ENCODE measurements at places on chromosomes 1 and 21. TPM values are rescaled to one million over a fixed set of nuclear protein-coding genes. Genes with fewer than 3 reads are reported as not detected.

DNA sequence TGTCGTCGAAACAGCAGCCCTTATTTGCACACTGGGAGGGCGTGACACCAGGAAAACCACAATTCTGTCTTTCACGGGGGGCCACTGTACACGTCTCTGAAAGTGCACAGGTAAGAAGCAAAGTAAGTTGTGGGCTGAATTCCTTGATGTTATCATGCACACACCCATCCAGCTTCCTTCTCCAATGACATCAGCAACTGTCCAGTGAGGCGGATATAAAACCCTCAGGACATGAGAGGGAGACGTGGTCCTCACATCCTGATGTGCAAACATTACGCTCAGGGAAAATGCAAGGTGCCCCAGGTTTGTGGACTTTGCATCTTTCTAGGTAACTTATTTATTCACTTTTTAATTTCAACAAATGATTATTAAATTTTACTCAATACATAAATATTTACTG, 3.0 kb downstream of the TFF1 start:
- H3K27ac ChIP-seq = no peak overlapping the region
- peaks cover 5% of the 10 kb centered on the region for H3K4me1 ChIP-seq
- DNase-seq = no peak
- peaks cover 14% of the 10 kb centered on the region for H3K27me3 ChIP-seq
- no peaks in the 10 kb centered on the region for H3K36me3 ChIP-seq
- no peak overlapping the region for H3K4me3 ChIP-seq

DNA sequence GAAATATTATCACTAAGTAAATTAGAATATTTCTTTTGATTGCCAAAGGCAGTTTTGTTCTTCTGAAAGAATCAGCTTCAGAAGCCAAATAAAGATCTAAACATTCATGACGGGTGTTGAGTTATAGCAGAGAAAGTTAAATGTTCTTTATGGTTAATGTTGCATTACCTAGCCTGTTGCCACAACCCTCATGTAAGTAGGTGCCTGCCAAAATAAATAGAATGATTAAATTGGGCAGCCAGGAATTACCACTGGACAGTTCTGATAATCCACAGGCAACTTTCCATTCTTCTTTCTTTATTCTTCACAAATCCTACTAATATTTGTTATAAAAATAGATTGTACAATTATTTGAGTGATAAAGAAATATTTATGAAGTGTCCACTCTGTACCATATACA, 217.9 kb upstream of the NRIP1 start:
- no peak for DNase-seq
- H3K36me3 ChIP-seq = no peaks in the 10 kb centered on the region
- H3K27ac ChIP-seq = no peak overlapping the region
- peaks cover 4% of the 10 kb centered on the region for H3K27me3 ChIP-seq

GRCh38 chr1:24047110-24047477, 64.8 kb downstream of the MYOM3 start:
- no peak for DNase-seq
- no peaks in the 10 kb centered on the region for H3K36me3 ChIP-seq
- peaks cover 5% of the 10 kb centered on the region for H3K27me3 ChIP-seq
- no peaks in the 10 kb centered on the region for H3K4me1 ChIP-seq
- H3K27ac ChIP-seq = no peak overlapping the region
- H3K4me3 ChIP-seq = no peak overlapping the region

DNA sequence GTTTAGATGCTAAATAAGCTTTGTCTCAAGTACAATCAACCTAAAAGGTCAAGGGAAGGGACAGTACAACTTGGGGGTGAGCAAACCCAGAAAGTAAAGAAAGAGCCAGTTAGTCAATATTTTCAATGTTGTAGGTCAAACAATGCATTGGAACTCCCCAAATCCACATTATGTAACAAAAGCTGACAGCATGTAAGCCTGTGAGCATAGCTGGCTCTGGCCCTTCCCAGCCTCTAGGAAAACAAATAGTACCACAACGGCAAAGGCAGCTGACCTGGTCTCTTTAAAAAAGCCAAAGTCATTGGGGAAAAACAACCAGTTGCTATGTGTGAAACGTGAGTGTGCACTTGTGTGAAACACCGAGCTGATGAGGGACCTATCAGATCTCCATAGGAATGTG, 3.4 kb downstream of the CBR1 start:
- peaks cover 23% of the 10 kb centered on the region for H3K4me1 ChIP-seq
- H3K27ac ChIP-seq = no peak overlapping the region
- peaks cover 14% of the 10 kb centered on the region for H3K27me3 ChIP-seq
- peaks cover 7% of the 10 kb centered on the region for H3K36me3 ChIP-seq

DNA sequence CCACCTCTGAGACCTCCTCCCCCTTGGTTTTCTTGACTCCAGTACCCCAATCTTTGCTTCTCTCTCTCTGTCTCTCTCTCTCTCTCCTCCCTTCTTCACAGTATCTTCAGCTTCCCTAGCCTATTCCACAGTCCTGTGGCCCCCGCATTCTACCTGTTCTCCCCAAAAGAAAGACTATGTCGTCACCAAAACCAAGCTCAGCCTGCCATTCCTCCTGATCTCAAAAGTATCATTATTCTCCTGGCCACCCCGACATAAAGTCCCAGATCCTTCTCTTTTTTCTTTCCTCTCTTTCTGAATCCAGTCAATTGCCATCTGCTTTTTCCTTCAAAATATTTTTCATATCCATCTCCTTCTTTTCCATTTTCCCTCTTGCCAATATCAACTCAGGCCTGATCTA, 23.7 kb upstream of the KHDRBS1 start:
- H3K27me3 ChIP-seq = no peaks in the 10 kb centered on the region
- peaks cover 30% of the 10 kb centered on the region for H3K4me1 ChIP-seq
- no peak for DNase-seq
- H3K36me3 ChIP-seq = no peaks in the 10 kb centered on the region

The MIXL1 gene
- total RNA-seq = not detected

GRCh38 chr1:185108321-185108720, 48.4 kb downstream of the TRMT1L start:
- DNase-seq = no peak
- H3K27me3 ChIP-seq = no peaks in the 10 kb centered on the region
- no peak overlapping the region for H3K4me3 ChIP-seq
- peaks cover 3% of the 10 kb centered on the region for H3K36me3 ChIP-seq

DNA sequence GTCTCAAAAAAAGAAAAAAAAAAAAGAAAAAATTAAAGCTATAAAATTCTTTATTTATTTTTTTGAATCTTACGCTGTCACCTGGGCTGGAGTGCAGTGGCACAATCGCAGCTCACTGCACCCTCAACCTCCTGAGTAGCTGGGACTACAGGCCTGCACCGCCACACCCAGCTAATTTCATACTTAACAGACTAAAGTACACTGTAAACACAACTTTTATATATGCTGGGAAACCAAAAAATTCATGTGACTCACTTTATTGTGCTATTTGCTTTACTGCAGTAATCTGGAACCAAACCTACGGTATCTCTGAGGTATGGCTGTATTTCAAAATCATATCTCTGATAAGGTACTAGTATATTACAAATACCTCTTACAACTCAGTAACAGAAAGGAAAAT, 40.3 kb downstream of the HSF2BP start:
- peaks cover 2% of the 10 kb centered on the region for H3K4me1 ChIP-seq
- H3K27me3 ChIP-seq = peaks cover 12% of the 10 kb centered on the region
- no peak overlapping the region for H3K27ac ChIP-seq
- DNase-seq = no peak

The INSRR gene
- total RNA-seq = not detected

- no peaks in the 10 kb centered on the region for H3K4me1 ChIP-seq
- peaks cover 50% of the 10 kb centered on the region for H3K27me3 ChIP-seq
- no peak for DNase-seq
- H3K4me3 ChIP-seq = no peak overlapping the region
- no peaks in the 10 kb centered on the region for H3K36me3 ChIP-seq
These were observed 41.0 kb downstream of the KCNH1 start for GRCh38 chr1:211092955-211093354.

GRCh38 chr1:205951746-205952145, 8.5 kb upstream of the SLC26A9 start:
- H3K27ac ChIP-seq = no peak overlapping the region
- peaks cover 2% of the 10 kb centered on the region for H3K36me3 ChIP-seq
- H3K4me3 ChIP-seq = no peak overlapping the region
- H3K27me3 ChIP-seq = peaks cover 45% of the 10 kb centered on the region
- no peak for DNase-seq

GRCh38 chr1:101960142-101960541, 36.6 kb downstream of the OLFM3 start:
- H3K36me3 ChIP-seq = no peaks in the 10 kb centered on the region
- no peak for DNase-seq
- H3K27ac ChIP-seq = no peak overlapping the region
- no peaks in the 10 kb centered on the region for H3K4me1 ChIP-seq

DNA sequence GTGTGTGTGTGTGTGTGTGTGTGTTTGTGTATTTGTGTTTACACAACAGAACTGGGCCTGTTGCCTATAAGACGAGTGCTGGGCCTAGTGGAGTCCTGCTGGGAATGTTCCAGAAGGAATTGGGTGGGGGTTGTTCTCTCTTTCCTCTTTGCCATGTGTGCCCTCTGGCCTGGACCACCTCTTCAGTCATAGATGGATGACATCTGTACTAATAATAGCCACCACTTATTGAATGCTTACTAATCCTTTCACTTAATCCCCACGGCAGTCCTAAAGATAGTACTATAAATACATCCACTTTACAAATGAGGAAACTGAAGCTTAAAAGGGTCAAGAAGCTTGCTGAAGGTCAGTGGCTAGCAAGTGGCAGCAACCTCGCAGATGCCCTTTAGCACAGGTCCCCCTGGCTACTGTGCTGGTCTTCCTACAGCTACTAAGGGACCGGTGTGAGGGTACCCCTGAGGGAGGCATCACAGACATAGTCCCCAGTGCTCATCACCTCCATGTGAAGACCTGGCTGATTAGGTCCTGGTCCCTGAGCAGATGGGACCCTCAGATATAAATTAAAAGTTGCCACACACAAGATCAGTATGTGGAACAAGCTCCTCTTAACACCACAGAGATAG, 55.2 kb upstream of the KIF1B start:
- H3K27me3 ChIP-seq = no peaks in the 10 kb centered on the region
- no peak overlapping the region for H3K27ac ChIP-seq
- H3K4me1 ChIP-seq = no peaks in the 10 kb centered on the region
- DNase-seq = no peak

DNA sequence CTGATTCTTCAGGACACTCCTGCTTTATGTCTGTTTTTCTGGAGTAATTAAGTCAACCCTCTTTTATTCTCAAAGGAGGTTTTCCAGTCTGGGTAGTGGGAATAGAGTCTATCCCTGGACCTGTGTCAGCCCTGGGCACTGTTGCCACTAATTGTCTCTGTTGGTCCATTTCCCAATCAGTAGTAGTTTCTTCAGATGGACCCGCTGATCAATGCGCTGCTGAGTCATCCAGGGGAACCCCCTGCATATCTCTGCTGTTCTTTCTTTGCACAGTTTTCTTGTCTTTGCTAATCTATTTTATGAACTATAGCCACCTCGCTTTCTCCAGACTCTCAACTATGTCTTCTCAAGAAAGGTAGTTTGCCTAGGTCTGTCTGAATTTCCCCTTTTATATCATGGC, 82.5 kb downstream of the TNNI3K start:
- H3K4me3 ChIP-seq = no peak overlapping the region
- peaks cover 7% of the 10 kb centered on the region for H3K27me3 ChIP-seq
- no peak for DNase-seq
- no peaks in the 10 kb centered on the region for H3K36me3 ChIP-seq
- H3K4me1 ChIP-seq = no peaks in the 10 kb centered on the region

DNA sequence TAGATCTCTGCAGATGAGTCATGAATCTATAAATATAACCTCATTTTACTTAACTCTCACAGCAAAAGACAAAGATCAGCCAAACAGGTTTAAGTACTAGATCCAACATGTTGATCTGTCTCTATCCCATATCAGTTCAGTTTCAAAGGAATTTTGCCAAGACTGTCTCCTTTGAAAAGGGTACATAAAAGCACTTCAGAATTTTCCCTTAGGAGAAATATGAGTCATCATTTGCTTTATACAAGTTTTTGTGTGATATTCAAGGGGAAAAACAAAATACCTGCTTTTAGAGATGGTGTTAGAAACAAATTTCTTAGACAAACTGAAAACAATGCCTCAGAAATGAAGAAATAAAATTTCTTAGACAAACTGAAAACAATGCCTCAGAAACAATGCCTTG, 73.5 kb upstream of the LRRC7 start:
- H3K27ac ChIP-seq = no peak overlapping the region
- no peaks in the 10 kb centered on the region for H3K4me1 ChIP-seq
- H3K4me3 ChIP-seq = no peak overlapping the region
- no peaks in the 10 kb centered on the region for H3K27me3 ChIP-seq
- DNase-seq = no peak
- no peaks in the 10 kb centered on the region for H3K36me3 ChIP-seq

The ERG gene
- total RNA-seq = not detected

- H3K4me3 ChIP-seq = no peak overlapping the region
- peaks cover 4% of the 10 kb centered on the region for H3K4me1 ChIP-seq
- H3K27ac ChIP-seq = no peak overlapping the region
- no peak for DNase-seq
- H3K36me3 ChIP-seq = peaks cover 6% of the 10 kb centered on the region
These were observed 33.7 kb downstream of the KCND3 start for GRCh38 chr1:111955755-111956154.

GRCh38 chr1:235831148-235831547, 35.6 kb downstream of the LYST start:
- H3K27me3 ChIP-seq = no peaks in the 10 kb centered on the region
- no peak overlapping the region for H3K4me3 ChIP-seq
- H3K27ac ChIP-seq = no peak overlapping the region
- H3K36me3 ChIP-seq = peaks cover 3% of the 10 kb centered on the region

GRCh38 chr1:7333620-7334019, 437.5 kb upstream of the VAMP3 start:
- H3K4me1 ChIP-seq = no peaks in the 10 kb centered on the region
- no peak for DNase-seq
- H3K27me3 ChIP-seq = peaks cover 28% of the 10 kb centered on the region
- no peaks in the 10 kb centered on the region for H3K36me3 ChIP-seq
- no peak overlapping the region for H3K27ac ChIP-seq

GRCh38 chr1:38815903-38816627, 43.5 kb downstream of the RRAGC start:
- DNase-seq = no peak
- H3K27ac ChIP-seq = no peak overlapping the region
- H3K27me3 ChIP-seq = peaks cover 83% of the 10 kb centered on the region

DNA sequence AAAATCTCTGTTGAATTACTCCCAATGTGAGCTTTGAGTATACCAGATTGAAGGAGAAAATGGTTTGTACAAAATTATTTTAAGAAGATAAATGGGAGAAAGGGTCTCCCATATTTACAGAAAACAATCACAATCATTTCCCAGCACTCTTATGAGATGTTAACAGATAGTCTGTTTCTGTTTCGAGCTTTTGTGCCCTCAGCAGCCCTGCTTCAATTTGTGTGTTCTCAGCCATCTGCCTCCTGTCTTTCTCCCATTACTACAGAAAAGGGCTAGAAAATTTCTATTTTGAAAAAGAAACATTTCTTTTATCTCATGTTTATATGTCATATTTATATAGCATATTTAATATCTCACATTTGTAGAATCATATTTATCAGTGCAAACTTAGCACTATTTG, 498.4 kb downstream of the TTLL7 start:
- no peak overlapping the region for H3K27ac ChIP-seq
- H3K4me1 ChIP-seq = no peaks in the 10 kb centered on the region
- H3K36me3 ChIP-seq = peaks cover under 1% of the 10 kb centered on the region
- DNase-seq = no peak
- no peak overlapping the region for H3K4me3 ChIP-seq

- H3K27ac ChIP-seq = no peak overlapping the region
- peaks cover 6% of the 10 kb centered on the region for H3K36me3 ChIP-seq
- DNase-seq = no peak
- peaks cover 9% of the 10 kb centered on the region for H3K27me3 ChIP-seq
- H3K4me3 ChIP-seq = no peak overlapping the region
These were observed 3.7 kb downstream of the TCHH start for GRCh38 chr1:152111515-152111968.

- H3K27ac ChIP-seq = no peak overlapping the region
- DNase-seq = no peak
- peaks cover 2% of the 10 kb centered on the region for H3K4me1 ChIP-seq
- H3K4me3 ChIP-seq = no peak overlapping the region
- H3K36me3 ChIP-seq = no peaks in the 10 kb centered on the region
These were observed 146.1 kb upstream of the CSF3R start for GRCh38 chr1:36628804-36629203.
